ENCODE measurements at places on chromosomes 11 and 22.
A peak's percentile ranks its signal among the peaks of the same experiment; 100 is the strongest.

GRCh38 chr22:37623075-37624016 lies 14.7 kb downstream of the GGA1 start:
- peak; percentile 55 for DNase-seq

- peak; percentile 69 for DNase-seq
Measured at GRCh38 chr11:57751676-57752253, at the start of gene BTBD18. Gene BTBD18 (minus strand): TSS chr11:57751819. CDS start chr11:57751188, 631 bp downstream.

- DNase-seq: peak; percentile 64
Measured at GRCh38 chr11:6735306-6735705, 36.5 kb downstream of the OR2AG2 start.

DNA sequence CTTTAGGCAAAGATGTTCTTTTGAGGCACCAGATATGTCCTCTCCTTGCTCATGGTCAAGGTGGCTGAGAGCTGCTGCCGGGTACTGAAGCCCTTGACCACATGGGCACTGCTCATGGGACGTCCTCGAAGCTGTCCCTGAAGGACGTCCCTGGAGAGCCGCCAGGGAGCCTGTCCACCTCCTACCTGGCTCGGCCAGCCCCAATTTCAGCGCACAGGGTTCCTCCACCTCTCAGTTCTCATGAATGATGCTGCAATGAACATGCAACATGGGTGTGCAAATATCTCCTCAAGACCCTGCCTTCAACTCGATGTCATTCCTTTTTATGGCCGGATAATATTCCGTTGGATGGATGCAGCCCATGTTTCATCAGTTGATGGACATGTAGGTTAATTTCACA lies 24.4 kb upstream of the TOLLIP start:
- DNase-seq: no peak

GRCh38 chr11:95776859-95777258 lies 12.7 kb downstream of the FAM76B start:
- no peak for DNase-seq

GRCh38 chr11:95788921-95789505 lies 569 bp downstream of the FAM76B start:
- no peak for DNase-seq

GRCh38 chr22:16810188-16810802 lies 14.9 kb downstream of the XKR3 start:
- no peak for DNase-seq

GRCh38 chr11:65310215-65310614 lies 4.5 kb upstream of the CDC42EP2 start:
- no peak for DNase-seq

- DNase-seq: peak; percentile 56
Measured at GRCh38 chr11:36155770-36156160, 133.5 kb downstream of the COMMD9 start.

GRCh38 chr11:71089571-71089970 lies 162.8 kb downstream of the SHANK2 start:
- DNase-seq: no peak

DNA sequence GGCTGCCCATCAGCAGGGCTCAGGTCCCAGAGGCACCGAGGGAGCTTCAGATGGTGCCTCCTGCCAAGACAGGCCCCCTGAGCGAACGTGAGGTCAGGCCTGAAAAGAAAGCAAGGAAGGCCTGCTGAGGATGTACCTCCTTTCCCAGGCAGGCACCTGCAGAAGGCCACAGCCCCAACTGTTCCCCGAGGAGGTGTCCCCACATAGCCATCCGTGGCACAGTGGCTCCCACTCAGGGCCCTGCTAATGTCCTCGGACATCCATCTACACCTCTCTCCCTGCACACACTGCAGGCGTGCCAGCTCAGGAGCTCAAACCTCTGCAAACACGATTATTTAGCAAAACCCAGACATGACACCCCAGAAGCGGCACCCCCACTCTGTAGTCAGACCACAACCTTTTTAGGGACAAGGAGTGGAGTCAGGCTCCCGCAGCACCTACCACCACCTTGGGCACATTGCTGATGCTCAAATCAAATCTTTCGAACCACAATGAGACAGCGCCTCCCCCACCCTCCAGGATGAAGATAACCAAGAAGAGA lies 36.9 kb downstream of the SHANK2 start:
- no peak for DNase-seq

GRCh38 chr11:73379189-73379880 lies 3.1 kb downstream of the RELT start:
- no peak for DNase-seq

DNA sequence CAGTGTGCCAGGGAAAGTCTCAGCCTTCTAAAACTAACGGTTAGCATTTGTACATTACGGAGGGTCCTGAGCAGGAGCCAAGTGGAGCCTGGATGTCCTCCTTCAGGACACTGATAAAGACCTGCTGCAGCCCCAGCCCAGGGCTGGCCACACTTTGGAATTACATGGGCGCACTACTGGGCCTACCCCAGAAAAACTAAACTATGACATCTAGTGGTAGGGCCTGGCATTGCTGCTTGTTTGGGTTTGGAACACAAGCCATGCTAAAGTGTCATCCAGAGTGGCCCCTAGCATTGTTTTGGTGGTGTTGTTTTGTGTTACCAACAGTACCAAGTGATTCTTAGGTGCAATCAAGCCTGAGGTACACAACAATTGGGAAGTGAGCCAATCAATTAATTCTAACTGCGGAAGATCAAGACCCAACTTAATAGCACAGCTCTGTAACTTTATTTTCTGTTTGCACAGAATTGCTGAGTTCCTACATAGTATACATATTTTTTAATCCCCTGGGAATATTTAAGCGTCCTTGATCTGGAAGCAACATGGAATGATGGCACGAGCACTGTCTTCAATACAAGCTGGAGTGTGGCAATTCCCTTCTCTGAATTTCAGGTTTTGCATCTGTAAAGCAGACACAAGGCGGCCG lies 340.7 kb downstream of the LARGE1 start:
- DNase-seq: peak; percentile 72

GRCh38 chr11:47464483-47464882 lies 15.5 kb upstream of the RAPSN start:
- DNase-seq: no peak

DNA sequence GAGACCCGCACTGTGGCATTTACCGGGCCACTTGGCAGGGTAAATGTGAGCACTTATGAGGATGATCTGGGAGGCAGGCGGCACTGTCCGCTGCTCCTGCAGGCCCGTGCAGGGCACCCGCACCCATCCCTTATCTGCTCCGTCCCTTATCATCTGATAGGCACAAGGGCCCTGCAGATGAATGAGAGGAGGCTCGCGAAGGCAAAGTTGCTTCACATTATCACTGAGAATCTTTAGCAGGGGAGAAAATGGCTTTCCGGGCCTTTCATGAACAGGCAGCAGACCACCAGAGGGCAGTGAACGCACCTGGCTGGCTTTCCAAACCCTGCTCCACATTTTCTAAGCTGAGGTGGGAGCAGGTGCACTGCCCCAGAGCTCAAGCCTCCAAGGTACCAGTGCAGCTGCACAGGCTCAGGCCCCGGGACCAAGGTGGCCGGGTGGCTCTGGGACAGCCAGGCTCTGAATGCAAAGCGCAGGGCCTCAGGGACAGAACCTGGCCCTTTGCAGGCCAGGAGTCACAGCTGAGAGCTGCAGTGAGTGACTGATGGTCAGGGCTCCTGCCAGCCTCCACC lies 165.6 kb downstream of the SHANK2 start:
- DNase-seq: peak; percentile 49

GRCh38 chr11:6583584-6583983 lies 19.8 kb downstream of the RRP8 start:
- no peak for DNase-seq

- DNase-seq: peak; percentile 4
Measured at GRCh38 chr11:127493330-127494022, 492.9 kb upstream of the KIRREL3 start.

DNA sequence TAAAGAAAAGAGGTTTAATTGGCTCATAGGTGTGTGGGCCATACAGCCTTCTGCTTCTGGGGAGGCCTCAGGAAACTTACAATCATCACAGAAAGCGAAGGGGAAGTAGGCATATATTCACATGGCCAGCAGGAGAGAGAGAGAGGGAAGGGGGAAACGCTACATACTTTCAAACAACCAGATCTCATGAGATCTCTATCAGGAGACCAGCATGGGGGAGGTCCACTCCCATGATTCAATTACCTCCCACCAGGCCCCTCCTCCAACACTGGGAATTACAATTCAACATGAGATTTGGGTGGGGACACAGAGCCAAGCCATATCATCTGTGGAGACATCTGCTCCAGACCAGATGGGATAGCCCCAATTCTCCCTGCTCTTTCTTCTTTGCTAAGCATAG lies 866.0 kb downstream of the BRD1 start:
- DNase-seq: no peak

DNA sequence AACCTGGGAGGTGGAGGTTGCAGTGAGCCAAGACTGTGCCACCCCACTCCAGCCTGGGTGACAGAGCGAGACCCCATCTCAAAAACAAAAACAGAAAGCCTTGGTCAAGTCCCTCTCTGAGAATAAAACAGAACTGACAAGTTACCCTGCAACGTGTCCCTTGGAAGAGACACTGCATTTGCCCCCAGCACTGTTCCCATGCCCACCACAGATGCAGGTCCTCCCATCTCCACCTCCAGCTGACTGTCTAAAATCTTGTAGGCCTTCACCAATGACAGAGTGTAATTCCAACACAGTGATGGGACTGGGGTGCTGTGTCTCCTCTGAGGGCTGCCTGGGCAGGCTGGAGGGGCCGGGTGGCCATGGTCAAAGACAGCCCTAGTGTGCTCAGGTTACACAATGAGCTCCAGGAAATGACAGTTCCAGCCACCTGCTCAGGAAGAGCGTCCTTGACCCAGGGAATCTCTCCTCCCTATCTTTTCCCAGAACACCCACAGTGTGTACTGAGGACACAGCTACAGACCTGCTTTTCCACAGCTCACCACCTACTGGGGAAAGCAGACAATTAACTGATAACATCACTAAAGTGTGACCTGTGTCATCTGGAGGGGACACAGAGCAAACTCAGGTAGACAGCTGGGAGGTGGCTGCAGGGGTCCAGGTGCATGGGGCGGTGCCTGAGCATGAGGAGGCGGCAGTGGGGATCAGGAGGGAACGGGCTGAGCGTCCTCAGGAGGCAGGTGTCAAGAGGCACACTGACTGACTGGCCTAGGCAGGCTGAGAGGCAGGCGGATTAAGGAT lies 56.4 kb downstream of the ARFGAP3 start:
- no peak for DNase-seq

GRCh38 chr22:46480396-46480795 lies 57.0 kb downstream of the CELSR1 start:
- DNase-seq: no peak

GRCh38 chr22:29269230-29269604 lies 1.1 kb downstream of the EWSR1 start:
- DNase-seq: no peak

GRCh38 chr22:43561415-43562178 lies 149.8 kb downstream of the MPPED1 start:
- no peak for DNase-seq

DNA sequence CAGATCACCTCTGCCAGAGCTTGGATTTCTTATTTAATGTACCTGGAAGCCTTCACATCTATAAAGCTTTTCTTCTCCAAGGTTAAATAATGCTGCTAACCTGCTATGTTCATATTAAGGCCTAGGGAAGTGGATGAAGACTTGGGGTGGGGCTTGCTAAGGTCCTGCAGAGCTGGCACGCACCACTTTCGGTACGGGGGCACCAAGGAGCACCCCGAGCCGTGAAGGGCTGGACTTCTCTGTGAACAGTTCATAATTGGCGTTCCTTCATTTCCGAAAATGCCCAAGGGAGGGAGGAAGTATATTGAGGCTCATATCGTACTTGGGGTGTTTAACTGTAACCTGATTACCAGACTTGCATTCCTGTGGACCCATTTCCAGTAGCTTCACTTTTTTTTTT lies 59.6 kb downstream of the ST14 start:
- DNase-seq: no peak

DNA sequence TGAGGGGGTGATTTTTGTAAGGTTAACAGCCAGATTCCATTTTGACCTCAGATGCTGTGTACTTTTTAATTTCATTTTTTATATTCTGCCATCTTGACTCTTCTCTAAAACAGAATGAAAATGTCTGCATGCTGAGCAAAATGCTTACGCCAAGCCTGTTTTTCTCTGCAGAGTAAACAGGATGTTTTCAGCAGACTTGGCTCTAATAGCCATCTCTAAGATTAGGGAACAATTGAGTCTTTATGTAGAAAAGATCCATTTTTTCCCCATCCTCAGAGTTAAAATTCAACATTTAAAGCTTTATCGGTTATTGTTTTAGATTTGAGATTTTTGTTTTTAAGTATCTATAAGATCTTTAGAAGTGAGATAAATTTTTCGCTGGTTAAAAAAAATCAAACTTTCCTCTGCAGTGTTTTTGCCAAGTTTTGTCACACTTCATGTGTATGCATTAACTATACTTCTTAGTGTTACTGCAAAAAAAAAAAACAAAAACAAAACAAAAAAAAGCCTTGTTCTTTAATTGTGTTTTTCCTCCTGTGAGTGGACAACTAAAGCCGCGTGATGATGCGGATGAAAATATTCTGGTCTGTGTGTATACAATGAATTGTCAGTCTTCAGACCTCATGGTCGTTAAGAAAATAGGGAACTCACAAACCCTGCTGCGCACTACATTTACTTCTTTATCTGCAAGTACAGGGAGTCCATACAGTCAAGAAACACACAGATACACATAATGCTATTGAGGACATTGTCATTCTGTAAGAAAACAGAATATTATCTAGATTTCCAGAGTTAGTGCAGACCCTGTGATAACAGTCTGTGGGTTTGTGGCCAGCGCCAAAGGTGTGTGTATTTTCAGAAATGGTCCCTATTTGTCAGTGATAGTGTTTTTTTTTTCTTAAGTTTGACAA lies 17.5 kb upstream of the ADSL start:
- DNase-seq: no peak

- DNase-seq: peak; percentile 37
Measured at GRCh38 chr22:31230871-31231621, 18.9 kb downstream of the LIMK2 start.

DNA sequence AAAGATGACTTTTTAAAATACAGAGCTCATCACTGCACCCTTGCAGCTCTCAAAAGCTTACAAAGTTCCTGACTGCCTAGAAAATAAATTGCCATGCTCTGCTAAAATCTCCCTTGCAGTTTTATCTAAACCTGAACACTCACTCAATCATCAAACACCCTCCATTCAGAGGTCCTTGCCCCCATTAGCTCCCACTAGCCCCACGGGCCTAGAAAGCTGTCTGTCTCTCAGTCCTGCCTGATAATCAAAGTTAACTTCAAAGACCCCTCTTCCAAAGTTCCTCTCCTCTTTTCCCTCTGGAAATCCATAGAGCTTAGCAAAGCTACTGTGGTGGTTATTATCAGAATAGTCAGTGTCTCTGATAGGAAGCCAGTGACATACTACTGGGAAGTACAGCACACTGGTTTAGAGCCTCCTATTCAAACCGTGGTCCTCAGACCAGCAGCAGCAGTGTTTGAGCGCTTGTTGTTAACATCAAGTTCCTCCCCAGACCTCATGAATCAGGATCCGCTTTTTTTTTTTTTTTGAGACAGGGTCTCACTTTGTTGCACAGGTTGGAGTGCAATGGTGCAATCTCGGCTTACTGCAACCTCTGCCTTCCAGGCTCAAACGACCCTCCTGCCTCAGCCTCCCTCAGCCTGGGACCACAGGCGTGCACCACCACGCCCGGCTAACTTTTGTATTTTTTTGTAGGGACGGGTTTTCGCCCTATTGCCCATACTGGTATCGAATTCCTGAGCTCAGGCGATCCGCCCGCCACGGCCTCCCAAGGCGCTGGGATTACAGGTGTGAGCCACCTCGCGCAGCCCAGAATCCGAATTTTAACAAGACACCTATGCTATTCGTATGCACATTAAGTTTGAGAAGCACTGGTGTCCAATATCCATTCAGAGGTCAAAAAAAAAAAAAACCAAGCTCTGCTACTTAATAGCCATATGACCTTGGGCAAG lies 1.2 kb downstream of the NDUFC2 start:
- DNase-seq: no peak
